ENCODE measurements at places on chromosomes 16 and 17. TPM values are rescaled to one million over a fixed set of nuclear protein-coding genes. Genes with fewer than 3 reads are reported as not detected.

Gene CACNG5
- total RNA-seq = not detected

Gene GAA
- 62.3 TPM for total RNA-seq

- peak; percentile 67 for DNase-seq
These were observed 1.5 kb downstream of the CASKIN1 start for GRCh38 chr16:2194852-2195321.

Gene PIK3R6
- 2.3 TPM for total RNA-seq

Gene GLP2R
- total RNA-seq = not detected

Gene FBXO39
- total RNA-seq = not detected

- peak; percentile 81 for DNase-seq
These were observed 194.0 kb upstream of the CIBAR2 start for GRCh38 chr16:85306071-85306792.

All from kidney (tissue), 22 donors.